ENCODE measurements at places on chromosomes 1 and 21.

- no peak for DNase-seq
Observed at GRCh38 chr1:101250222-101250621, 13.4 kb downstream of the S1PR1 start.

DNA sequence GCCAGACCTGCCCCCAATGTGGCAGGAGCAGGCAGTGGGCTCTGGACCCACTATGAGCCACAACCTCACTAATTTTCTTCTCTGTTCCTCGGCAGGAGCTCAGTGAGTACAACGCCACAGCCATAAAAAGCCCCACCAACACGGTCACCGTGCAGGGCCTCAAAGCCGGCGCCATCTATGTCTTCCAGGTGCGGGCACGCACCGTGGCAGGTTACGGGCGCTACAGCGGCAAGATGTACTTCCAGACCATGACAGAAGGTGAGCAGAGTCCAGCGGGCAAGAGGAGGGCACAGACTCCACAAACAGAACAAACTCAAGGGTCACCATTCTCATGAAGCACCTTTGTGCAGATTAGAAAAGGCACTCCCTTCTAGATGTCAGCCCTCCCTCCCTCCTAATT, 79.9 kb downstream of the LACTBL1 start:
- DNase-seq: no peak

DNA sequence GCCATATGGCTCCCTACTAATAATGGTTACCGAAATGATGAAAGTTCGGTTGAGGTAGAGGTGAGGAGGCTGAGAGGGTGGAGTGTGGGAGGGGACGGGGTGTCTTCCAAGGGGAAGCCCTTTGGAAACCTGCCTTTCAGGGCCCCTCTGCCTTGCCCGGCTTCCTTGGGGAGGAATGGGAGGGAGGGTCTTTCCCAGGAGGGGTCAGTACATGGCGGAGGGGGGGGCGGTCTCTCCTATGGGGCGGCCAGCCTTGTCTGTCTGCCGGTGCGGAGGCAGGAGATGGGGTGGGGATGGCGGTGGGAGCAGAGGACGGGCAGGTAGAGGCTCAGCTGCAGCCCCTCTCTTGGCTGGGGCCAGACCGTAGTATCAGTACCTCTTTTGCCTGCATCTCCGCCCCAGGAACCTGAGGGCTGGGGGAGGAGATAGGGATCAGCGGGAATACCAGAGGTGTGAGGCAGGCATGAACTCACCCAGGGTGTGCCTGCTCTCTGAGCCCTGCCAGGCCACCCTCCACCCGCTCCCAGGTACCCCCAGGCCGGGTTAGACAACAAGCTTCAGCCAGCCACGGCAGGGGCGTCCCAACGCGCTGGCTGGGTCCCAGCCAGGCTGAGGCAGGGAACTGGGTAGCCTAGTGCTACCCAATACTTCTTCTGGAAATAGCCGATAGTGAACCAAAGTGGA, 79.4 kb upstream of the POU3F1 start:
- DNase-seq: no peak

GRCh38 chr1:161943737-161944136, 79.9 kb downstream of the OLFML2B start:
- no peak for DNase-seq

DNA sequence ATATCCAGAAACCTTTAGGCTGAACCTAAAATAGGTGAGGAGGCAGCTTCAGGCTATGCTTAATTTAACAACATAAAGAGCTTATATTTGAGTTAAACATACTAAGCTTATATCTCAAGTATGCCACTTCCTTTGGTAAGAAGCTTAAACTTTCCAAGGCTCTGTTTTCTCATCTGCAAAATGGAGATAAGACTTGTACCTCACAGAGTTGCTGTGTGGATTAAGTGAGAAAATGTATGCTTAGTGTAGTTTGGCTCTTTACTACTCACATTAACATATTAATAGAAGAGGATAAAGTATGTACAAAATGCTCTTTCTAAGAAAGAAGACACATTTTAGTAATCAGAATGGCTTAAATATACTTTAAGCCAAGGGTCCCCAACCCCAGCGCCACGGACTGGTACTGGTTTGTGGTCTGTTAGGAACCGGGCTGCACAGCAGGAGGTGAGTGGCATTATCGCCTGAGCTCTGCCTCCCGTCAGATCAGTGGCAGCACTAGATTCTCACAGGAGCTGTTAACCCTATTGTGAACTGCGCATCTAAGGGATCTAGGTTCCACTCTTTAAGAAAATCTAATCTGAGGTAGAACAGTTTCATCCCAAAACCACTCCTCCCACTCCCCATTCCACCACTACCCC, 77.2 kb downstream of the HS2ST1 start:
- no peak for DNase-seq

Data from activated CD4-positive, alpha-beta T cell treated with anti-CD3 and anti-CD28 coated beads, Interleukin-2, amount 50 U/mL, for 48 hours (primary cell).